GM23338 (cell line): ENCODE measurements at places on chromosomes 6 and 20.
A peak's percentile ranks its signal among the peaks of the same experiment; 100 is the strongest.

DNA sequence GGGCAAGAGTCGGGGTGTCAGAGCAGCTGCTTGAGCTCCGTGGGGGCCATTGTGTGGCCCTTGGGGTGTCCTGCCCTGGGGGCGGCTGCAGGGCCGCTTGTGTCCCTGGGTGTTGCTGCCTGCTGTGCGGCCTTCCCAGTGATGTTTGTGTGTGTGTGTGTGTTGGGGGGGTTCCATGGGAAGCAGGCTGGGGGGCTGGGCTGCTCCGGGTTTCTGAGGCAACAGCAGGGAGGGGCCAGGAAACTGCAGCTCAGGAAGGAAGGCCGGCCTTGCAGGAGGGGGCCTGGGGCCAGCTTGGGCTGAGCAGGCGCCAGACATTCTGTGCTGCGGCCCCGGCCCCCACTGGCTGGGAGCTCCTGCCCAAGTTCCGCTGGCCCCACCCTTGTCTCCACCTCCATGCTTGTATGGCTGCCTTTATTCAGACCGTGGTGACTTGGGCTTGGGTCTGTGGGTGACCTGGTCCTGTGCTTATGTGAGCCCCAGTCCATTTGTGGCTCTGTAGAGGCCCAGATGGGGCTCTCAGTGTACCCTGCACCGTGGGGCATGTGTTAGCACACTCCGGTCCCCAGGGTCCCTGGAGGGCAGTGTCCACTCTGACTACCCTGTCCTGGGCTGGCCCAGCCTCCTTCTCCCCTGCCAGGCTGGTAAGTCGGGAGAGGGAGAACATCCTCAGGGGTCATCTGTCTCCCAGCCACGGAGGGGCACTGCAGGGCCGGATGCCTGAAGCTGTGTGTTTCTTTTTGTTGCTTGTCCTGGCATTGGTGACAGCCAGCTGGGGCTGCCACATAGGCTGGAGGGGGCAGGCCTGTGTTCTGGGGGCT lies 4.6 kb upstream of the SOX18 start:
- no peak overlapping the region for H3K27ac ChIP-seq
- peaks cover 16% of the 10 kb centered on the region for H3K27me3 ChIP-seq
- H3K4me3 ChIP-seq = no peak overlapping the region
- no peaks in the 10 kb centered on the region for H3K36me3 ChIP-seq
- peaks cover 11% of the 10 kb centered on the region; the same call in 1 of the 2 replicates for H3K4me1 ChIP-seq

DNA sequence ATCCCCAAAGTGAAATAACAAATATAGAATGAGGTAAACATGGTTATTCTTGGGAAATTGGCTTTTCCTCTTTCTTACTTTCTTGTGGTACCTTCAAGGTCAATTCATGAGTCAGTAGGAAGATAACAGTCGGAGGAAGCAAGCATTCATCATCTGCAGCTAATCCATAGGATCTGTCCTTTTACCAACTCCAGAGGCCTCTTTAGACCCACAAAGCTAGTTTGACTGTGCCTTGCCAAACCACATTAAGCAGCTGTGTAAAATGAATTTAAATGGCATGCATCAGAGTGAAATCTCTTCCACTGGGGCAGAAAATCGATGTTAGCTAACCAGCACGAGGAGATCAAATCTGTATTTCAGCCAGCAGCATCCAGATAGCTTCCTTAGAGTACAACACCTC lies 171.3 kb downstream of the TMEM242 start:
- H3K36me3 ChIP-seq = no peaks in the 10 kb centered on the region; the same call in none of the 2 replicates
- DNase-seq = no peak
- H3K27me3 ChIP-seq = no peaks in the 10 kb centered on the region
- H3K27ac ChIP-seq = no peak overlapping the region

DNA sequence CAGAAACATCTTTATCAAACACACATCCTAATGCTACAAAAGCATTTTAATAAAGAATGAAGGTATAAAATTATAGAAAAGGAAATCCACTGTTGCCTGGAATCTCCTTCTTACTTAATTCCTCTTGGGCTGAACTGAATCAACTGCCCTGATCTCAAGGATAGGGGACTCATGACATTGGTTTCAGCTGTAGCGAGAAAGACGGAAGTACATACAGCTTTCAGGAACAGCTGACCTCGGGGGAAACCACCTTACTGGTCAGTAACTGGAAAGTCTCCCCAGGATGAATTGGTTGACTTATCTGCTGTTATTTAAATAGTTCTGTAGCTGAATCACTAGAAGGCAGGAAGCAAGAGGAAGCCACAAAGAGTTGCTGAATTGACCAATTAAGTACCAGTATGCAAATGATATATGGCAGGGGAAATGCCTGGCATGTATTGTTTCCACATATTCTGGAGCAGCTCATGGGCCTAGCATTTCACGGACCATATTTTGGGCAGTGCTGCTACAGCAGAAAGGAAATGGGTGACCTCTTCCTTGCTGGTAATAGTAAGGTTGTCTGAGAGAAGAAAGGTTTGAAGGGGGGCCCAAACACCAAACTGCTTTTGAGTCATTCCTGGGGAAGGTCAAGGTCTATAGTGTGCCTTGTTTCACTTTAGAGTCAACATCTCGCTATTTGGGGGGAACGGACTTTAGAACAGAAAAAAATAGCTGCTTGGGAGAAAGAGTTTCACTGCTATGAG lies 43.7 kb upstream of the MAP7 start:
- no peak overlapping the region for H3K4me3 ChIP-seq
- peak overlapping the region; percentile 43; the same call in 1 of the 2 replicates for H3K27ac ChIP-seq
- peaks cover 42% of the 10 kb centered on the region for H3K4me1 ChIP-seq
- peak; percentile 60 for DNase-seq
- H3K27me3 ChIP-seq = no peaks in the 10 kb centered on the region

DNA sequence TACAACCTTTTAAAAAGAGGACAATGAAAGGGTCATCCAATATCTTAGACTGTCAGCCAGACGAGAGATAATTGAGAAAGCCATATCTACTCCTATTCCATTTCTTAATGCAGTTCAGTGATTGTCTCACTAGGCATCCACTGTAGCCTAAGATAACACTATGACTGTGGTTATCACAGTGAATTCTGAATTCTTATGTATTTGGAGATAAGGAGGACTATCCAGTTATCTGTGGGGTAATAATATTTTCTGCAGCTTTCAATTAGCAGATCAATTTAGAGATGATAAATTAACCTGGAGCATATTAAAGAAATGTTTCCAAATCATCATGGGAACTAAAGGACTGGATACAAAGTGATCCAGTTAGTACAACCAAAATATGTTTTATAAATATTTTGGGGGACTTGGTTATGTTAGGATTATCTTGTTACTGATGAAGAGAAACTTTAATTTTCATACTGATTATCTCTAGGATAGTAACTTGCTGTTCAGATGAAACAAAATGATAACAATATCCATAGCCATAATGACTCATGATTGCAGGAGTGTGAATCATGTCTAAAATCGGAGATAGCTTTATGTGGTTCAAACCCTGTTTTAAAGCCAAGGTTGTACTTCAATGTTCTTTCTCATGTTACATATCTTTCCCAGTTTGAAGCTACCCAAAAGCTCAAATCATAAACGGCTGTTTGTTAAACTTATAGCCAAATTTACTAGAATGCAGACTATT lies 1152.0 kb downstream of the HACE1 start:
- DNase-seq = no peak
- peaks cover 7% of the 10 kb centered on the region; the same call in 1 of the 2 replicates for H3K4me1 ChIP-seq
- no peaks in the 10 kb centered on the region for H3K36me3 ChIP-seq
- no peaks in the 10 kb centered on the region for H3K27me3 ChIP-seq
- H3K4me3 ChIP-seq = no peak overlapping the region

DNA sequence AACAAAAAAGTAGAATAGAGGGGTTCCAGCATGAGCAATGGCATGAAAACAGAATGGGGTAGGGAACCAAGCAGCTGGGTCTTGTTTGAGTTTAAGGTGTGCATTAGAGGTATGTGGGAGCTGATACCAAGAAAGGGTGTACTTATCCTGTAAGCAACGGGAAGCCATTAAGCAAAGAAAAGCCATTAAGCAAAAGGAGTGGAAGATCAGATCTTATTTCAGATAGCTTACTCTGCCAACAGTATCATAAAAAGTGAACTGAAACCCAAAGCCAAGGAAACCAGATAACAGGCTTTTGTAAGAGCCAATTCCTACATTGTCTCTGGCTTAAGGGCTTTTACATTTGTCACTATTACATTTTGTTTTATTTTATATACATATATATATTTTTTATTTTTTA lies 21.3 kb upstream of the BEND6 start:
- no peak overlapping the region for H3K4me3 ChIP-seq
- no peaks in the 10 kb centered on the region for H3K4me1 ChIP-seq
- no peak overlapping the region for H3K27ac ChIP-seq
- H3K36me3 ChIP-seq = no peaks in the 10 kb centered on the region
- H3K27me3 ChIP-seq = no peaks in the 10 kb centered on the region

- H3K4me3 ChIP-seq = no peak overlapping the region
- no peaks in the 10 kb centered on the region for H3K27me3 ChIP-seq
- H3K27ac ChIP-seq = no peak overlapping the region
- H3K36me3 ChIP-seq = no peaks in the 10 kb centered on the region
- H3K4me1 ChIP-seq = 0 out of 2 replicates have a peak, but pooled peaks cover 6% of the 10 kb centered on the region
These were observed 72.8 kb downstream of the ATXN1 start for GRCh38 chr6:16688436-16688835.

DNA sequence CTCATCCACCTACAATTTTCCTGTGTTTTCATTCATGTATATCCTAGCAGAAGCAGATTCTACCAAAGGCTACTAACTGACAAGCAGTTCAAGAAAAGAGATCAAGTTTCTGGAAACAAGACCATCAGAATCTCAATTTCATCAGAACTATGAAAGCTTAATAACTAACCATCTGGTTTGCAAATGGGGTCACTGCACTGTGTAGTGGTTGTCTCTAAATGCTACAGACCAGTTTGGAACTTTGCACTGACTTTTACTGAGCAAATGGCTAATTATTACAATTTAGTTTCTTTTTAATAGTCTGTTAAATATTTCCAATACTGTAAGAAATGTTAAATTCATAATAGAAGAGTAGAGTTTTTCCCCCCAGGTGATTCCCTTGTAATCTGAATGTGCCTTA lies 64.5 kb downstream of the REPS1 start:
- no peak for DNase-seq
- no peak overlapping the region for H3K27ac ChIP-seq
- no peaks in the 10 kb centered on the region for H3K27me3 ChIP-seq
- peaks cover 7% of the 10 kb centered on the region for H3K4me1 ChIP-seq
- H3K4me3 ChIP-seq = no peak overlapping the region

GRCh38 chr20:55919319-55919718 lies 86.0 kb downstream of the CBLN4 start:
- DNase-seq = no peak
- H3K36me3 ChIP-seq = 0 out of 2 replicates have a peak, but pooled peaks cover 5% of the 10 kb centered on the region
- no peak overlapping the region for H3K4me3 ChIP-seq
- no peaks in the 10 kb centered on the region for H3K4me1 ChIP-seq

- no peak overlapping the region for H3K27ac ChIP-seq
- H3K27me3 ChIP-seq = no peaks in the 10 kb centered on the region
- DNase-seq = no peak
- H3K4me3 ChIP-seq = no peak overlapping the region
- no peaks in the 10 kb centered on the region for H3K4me1 ChIP-seq
These were observed 195.4 kb downstream of the TBXT start for GRCh38 chr6:165972139-165972802.

GRCh38 chr20:43942667-43943285 lies 28.1 kb downstream of the TOX2 start:
- H3K27me3 ChIP-seq = no peaks in the 10 kb centered on the region
- H3K27ac ChIP-seq = no peak overlapping the region
- no peak for DNase-seq
- H3K4me1 ChIP-seq = peaks cover 9% of the 10 kb centered on the region
- H3K36me3 ChIP-seq = no peaks in the 10 kb centered on the region
- H3K4me3 ChIP-seq = no peak overlapping the region

GRCh38 chr6:55014321-55015088 lies 159.8 kb upstream of the HCRTR2 start:
- H3K36me3 ChIP-seq = no peaks in the 10 kb centered on the region
- no peaks in the 10 kb centered on the region for H3K4me1 ChIP-seq
- H3K4me3 ChIP-seq = no peak overlapping the region
- no peaks in the 10 kb centered on the region for H3K27me3 ChIP-seq

DNA sequence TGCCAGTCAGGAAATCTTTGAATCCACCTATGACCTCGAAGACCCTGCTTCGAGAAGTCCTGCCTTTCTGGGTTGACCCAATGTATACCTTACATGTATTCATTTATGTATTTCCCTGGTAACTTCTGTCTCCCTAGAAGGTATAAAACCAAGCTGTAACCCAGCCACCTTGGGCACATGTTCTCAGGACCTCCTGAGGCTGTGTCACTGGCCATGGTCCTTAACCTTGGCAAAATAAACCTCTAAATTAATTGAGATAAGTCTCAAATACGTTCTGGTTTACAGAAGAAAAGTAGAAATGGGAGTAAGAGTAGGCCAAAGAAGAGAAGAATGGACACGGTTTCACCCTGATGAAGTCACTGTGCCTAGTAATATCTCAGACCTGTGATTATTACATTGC lies 30.0 kb upstream of the PPP1R3G start:
- H3K4me3 ChIP-seq = no peak overlapping the region
- peaks cover 6% of the 10 kb centered on the region; the same call in 1 of the 2 replicates for H3K4me1 ChIP-seq
- H3K36me3 ChIP-seq = no peaks in the 10 kb centered on the region
- H3K27ac ChIP-seq = no peak overlapping the region
- no peaks in the 10 kb centered on the region for H3K27me3 ChIP-seq

- no peaks in the 10 kb centered on the region for H3K36me3 ChIP-seq
- H3K27me3 ChIP-seq = peaks cover 26% of the 10 kb centered on the region
- peaks cover 5% of the 10 kb centered on the region for H3K4me1 ChIP-seq
- DNase-seq = no peak
- no peak overlapping the region for H3K27ac ChIP-seq
These were observed 4.1 kb upstream of the PREX1 start for GRCh38 chr20:48831718-48832404.

GRCh38 chr6:128421788-128422187 lies 98.6 kb downstream of the PTPRK start:
- 0 out of 2 replicates have a peak, but pooled peaks cover 6% of the 10 kb centered on the region for H3K4me1 ChIP-seq
- no peak for DNase-seq
- H3K27ac ChIP-seq = no peak overlapping the region
- no peaks in the 10 kb centered on the region for H3K36me3 ChIP-seq
- H3K27me3 ChIP-seq = no peaks in the 10 kb centered on the region
- H3K4me3 ChIP-seq = no peak overlapping the region

- H3K4me1 ChIP-seq = no peaks in the 10 kb centered on the region
- no peaks in the 10 kb centered on the region for H3K36me3 ChIP-seq
- H3K4me3 ChIP-seq = no peak overlapping the region
- no peaks in the 10 kb centered on the region for H3K27me3 ChIP-seq
- no peak for DNase-seq
These were observed 33.4 kb downstream of the RWDD2A start for GRCh38 chr6:83226517-83226916.

GRCh38 chr6:379410-380181 lies 12.0 kb upstream of the IRF4 start:
- H3K27me3 ChIP-seq = no peaks in the 10 kb centered on the region
- DNase-seq = no peak
- no peak overlapping the region for H3K27ac ChIP-seq
- 0 out of 2 replicates have a peak, but pooled peaks cover 10% of the 10 kb centered on the region for H3K4me1 ChIP-seq
- H3K36me3 ChIP-seq = peaks cover 14% of the 10 kb centered on the region; the same call in 1 of the 2 replicates

GRCh38 chr20:17223553-17223952 lies 3.3 kb upstream of the PCSK2 start:
- no peak overlapping the region for H3K4me3 ChIP-seq
- DNase-seq = no peak
- no peak overlapping the region for H3K27ac ChIP-seq
- H3K27me3 ChIP-seq = peaks cover 43% of the 10 kb centered on the region
- no peaks in the 10 kb centered on the region for H3K36me3 ChIP-seq
